Iris pigment epithelial cell (primary cell): ENCODE measurements at places on chromosomes 11 and 22.

DNA sequence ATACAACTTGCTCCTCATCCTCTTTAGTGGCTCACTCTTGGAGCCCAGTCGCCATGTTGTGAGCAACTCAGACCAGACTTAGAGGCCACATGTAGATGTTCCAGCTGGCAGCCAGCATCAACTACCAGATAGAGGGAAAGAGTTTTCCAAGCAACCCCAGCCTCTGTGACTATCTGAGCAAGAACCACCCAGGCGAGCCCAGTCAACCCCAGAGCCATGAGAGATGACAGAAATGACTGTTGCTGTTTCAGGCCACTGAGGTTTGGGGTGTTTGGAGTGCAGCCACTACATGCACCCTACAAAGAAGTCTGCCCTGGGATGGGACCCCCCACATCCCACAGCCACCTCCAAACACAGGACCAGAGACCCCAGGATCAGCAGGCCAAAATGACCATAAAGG is 24.8 kb upstream of the CLDN5 start:
- no peak for DNase-seq

- no peak for DNase-seq
Measured at GRCh38 chr11:76269661-76270261, 63.5 kb upstream of the WNT11 start.

GRCh38 chr11:77068457-77069335 is 1.9 kb downstream of the CAPN5 start:
- DNase-seq, result no peak

- peak; percentile 93 for DNase-seq
Measured at GRCh38 chr11:31645747-31646146, 136.2 kb downstream of the ELP4 start.

DNA sequence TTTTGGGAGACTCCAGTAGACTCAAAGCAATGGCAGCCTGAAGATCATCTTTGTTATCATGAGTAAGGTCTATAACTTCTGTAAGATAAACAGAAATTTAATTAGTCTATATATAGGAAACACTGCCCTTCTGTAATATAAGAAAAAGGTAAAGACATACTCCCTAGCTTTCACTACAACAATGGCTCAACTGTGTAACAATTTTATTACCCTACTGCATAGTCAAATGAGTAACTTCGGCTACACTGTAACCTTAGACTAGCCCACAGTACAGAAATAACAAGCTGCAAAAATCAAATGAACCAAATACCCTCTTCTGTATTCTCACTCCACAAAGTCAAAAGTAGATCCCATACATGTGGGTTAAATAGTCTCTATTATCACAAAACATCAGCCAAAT is 33.7 kb downstream of the USP28 start:
- DNase-seq, result no peak
